ENCODE measurements at places on chromosomes 4 and X.

- no peak for DNase-seq
These were observed 5.7 kb downstream of the MAGEE1 start for GRCh38 chrX:76433219-76433618.

DNA sequence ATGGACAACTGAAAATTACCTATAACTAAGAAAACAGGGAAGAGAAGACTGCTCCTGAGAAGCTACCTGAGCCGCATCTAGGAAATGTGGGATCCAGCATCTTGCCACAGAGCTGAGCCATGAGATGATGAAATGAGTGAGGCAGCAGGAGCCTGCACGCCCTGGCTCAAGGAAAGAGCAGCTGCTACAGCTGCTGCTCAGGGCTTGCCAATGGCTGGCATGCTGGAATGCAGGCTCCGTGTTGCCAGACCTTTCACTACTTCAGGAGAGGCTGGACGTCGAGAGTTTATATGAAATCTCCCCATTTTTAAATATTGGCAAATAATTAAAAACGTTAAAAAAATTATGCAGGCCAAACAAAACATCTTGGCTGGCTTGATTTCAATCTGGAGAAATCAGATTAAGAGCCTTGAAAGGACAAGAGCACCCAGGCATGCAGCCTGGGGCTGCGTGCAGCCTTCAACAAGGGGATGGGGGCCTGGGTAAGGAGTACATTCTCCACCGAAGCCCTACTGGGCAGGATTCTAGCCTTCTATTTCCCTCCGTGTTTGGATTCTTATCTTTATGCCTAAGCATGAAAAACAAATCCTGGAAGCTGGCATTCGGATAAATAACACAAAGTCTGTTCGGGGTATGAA, 227.6 kb downstream of the NR3C2 start:
- peak; percentile 54 for DNase-seq

GRCh38 chr4:80767944-80768343, 262.6 kb upstream of the BMP3 start:
- DNase-seq = no peak

DNA sequence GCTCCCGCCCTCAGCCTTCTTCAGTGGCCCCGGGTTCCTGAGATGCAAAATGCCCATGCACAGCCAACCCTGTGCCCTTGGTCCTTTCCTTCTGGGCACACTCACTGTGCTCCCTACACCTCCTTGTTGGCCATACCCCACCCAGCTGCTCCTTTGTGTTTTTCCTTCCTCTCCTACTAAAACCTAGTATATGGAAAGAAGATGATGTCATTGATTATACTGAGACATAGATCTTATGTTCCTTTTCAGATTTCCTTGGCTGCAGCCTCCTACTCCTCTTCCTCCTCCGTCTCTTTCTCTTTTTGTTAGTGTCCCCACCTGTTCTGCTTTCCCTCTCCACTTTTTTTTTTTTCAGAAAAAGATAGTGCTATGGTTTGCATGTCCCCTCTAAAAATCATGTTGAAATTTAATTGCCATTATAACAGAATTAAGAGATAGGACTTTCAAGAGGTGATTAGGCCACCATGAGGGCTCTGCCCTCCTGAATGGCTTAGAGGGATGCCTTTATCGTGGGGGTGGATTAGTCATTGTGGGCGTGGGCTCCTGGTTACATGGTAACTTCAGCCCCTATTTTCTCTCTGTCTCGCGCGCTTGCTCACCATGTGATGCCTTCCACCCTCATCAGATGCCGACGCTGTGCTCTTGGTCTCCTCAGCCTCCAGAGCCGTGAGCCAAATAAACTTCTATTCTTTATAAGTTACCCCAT, 254.9 kb upstream of the GATB start:
- DNase-seq = no peak

GRCh38 chr4:25104591-25104990, 55.7 kb downstream of the SEPSECS start:
- no peak for DNase-seq
